B cell (primary cell): ENCODE measurements at places on chromosomes 7 and 10. TPM values are rescaled to one million over a fixed set of nuclear protein-coding genes. Genes with fewer than 3 reads are reported as not detected.

The MYL7 gene
- polyA plus RNA-seq, result not detected in 2 replicates

The MRLN gene
- polyA plus RNA-seq, result not detected in 2 replicates

GRCh38 chr10:113287592-113287991, 265.3 kb upstream of the HABP2 start:
- no peak for DNase-seq

The ZNF804B gene
- not detected in 2 replicates for polyA plus RNA-seq

The ADAM22 gene
- polyA plus RNA-seq, result 0.23 and 0.30 TPM in 2 replicates

DNA sequence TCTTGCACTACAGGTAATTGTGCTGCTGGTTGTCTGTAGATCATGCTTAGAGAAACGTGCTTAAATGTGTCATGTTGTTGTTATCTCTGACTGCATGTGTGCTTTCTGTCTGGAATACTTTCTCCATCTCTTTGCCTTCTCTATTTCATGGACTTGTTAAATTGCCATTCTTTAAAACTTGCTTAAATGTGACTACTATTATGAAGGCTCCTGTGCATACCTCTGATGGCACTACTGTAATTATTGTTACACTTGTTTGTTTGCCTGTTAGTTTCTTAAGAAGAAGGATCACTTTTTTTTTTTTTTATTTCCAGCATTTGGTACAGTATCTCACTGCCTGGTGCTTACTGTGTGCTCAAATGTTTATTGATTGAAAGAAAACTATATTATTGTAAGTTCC, 41.6 kb downstream of the KMT2E start:
- DNase-seq, result no peak

GRCh38 chr7:126483972-126484371, 768.8 kb downstream of the GRM8 start:
- DNase-seq, result no peak

The GPR146 gene
- 4.2 and 16.7 TPM in 2 replicates for polyA plus RNA-seq

The OPN1SW gene
- polyA plus RNA-seq, result not detected in 2 replicates

- DNase-seq, result no peak
Measured at GRCh38 chr7:132759482-132760243, 183.4 kb upstream of the PLXNA4 start.

DNA sequence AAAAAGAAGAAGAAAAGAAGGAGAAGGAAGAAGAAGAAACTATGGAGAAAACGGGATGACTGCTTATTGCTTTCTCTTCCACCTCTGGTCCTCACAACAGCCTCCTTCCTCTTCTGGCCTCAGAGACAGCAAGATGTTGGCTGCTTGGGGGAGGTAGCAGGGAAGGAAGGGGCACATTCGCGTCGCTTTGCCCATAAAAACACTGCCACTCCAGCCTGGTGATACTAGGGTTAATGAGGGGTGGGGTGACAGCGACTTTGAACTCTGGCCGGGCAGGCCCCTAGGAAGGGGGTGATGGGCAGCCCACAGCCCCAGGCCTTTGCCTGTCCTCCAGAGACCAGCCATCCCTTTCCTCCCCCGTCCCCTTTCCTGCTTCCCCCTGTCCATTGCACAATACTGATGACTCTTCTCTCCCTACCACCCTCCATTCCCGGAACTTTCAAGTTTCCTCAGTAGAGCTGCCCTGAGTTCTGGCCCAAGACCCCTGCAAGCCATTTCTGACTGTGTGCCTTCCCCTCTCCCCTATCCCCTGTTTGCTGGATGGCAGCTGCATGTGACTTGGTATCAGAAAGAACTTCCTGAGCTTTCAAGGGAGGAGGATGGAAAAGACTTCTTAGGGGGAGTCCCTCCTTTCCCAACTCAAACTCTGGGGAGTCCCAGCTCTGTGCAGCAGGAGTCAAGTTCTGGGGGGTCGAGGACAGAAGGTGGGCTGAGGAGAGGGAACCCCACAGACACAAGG, 2.2 kb upstream of the CUEDC2 start:
- no peak for DNase-seq

DNA sequence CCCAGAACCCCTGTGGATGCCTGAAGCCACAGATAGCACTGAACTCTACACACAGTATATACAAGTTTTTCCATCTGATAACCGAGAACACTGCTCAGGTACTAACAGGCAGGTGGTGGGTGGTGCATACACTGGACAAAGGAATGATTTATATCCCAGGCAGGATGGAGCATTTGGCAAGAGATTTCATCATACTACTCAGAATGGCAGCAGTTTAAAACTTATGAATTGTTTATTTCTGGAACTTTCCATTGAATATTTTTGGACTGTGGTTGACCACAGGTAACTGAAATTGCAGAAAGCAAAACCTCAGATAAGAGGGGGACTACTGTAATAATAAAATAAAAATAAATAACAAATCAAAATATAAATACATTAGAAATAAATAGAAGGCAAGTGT, 10.9 kb upstream of the KCNMA1 start:
- DNase-seq, result no peak

GRCh38 chr7:31512166-31512565, 1.7 kb upstream of the ITPRID1 start:
- no peak for DNase-seq

DNA sequence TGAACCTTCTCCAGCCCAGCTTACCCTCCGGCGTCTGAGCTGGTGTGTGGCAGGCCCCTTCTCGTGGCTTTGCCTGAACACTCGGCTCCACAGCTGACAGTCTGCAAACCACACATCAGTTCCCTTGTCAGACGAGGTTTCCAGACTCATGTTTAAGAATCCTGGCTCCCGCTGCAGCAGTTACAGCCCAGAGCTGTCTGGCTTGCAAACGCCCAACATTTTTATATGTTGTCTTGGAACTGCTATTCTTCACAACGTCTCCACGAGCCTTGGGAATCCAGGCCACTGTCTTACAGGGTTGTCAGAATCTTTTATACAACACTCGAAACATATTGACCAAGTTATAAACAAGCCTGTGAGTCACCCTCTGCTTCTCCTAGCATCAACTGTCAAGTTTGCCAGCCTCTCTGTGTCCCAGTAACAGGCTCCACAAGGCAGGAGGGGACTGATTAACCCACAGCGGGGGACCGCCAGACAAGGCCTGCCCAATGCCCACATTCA, 68.1 kb downstream of the TNS3 start:
- no peak for DNase-seq

DNA sequence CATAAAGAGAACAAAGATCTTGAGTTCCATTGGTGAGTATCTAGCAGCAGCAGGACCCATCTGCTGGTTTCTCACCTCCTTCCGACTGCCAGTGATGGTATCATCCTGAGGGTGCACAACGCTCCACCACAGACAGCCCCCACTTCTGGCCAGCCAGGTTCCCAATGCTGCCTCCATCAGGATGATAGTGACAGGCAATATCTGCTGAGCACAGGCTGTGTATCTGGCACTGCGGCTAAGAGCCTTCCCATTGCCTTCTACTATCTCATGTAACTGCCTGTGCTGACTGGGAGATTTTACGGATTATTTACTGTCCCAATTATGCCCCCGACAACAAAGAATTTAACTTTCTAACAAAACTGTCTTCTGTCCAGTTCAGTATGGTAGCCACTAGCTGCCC, 352.4 kb upstream of the AOAH start:
- no peak for DNase-seq

DNA sequence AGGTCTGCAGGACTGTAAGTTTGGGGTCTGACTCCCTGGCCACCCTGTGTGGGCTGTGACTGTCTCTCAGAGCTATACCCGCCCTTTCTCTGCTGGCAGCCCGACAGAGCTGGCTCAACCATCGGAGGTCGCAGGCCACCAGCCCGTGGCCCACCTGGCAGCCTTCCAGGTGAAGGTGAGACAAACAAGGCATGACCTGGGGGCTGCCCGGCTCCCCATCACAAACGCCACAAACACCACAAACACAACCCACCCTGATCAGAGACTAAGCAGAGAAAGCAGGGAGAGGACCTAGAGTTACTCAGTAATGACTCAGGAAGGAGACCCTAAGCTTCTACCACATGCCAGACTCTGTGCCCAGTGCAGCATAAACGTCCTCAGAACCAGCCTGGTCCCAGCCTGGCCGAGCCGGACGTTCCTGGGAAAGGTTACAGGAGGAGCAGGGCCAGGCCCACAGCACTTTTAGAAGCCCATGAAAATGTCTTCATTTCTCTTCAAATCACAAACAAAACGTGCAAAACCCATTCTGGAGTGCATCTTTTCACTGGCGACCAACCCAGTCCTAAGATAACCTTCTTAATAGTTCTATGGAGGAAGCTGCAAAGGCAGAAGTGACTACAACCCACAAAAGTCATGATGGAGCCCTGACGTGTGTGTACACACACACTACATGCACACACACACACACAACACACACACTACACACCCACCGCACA, 66.8 kb downstream of the MKI67 start:
- no peak for DNase-seq

GRCh38 chr10:78559661-78560340, 509.0 kb upstream of the ZMIZ1 start:
- no peak for DNase-seq

DNA sequence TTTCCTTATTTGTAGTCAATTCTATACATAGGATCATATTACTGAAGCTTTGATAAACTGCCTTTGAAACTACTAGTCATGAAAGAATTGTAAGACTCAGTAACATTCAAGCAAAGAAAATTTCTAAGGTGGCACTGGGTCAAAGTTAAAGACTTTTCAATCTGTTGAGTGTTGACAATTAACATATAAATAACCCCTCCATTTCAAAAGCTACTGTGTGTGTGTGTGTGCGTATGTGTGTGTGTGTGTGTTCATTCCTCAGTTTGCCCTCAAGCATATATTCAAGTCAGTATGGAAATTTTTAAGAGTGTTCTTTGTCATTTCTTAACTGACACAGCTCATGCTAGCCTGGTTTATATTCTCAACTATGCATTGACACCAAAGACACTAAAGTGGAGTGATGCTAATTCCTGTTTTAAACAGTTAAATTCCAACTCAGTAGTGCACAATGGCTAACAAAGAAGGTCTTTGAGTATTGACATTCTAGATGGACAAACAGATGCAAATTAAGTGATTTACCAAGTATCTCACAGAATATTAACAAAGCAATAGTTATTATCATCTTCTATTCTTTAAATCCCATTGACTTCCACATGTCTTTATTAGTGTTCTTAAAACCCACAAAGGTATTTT, 314.8 kb upstream of the GRM3 start:
- no peak for DNase-seq

- peak; percentile 94 for DNase-seq
Measured at GRCh38 chr7:134458806-134459698, at the start of gene AKR1B1. AKR1B1 (minus strand) TSS chr7:134459100; CDS start chr7:134459062, 38 bp downstream.

- no peak for DNase-seq
Measured at GRCh38 chr10:24887855-24888231, 64.6 kb downstream of the PRTFDC1 start.

GRCh38 chr10:97174941-97175340, 10.8 kb downstream of the SLIT1 start:
- no peak for DNase-seq

GRCh38 chr7:118041251-118041878, 142.6 kb upstream of the LSM8 start:
- DNase-seq, result no peak

GRCh38 chr10:86775870-86776180, 19.4 kb downstream of the BMPR1A start:
- DNase-seq, result no peak

The SYT15B gene
- 0.04 TPM in 1 of 2 replicates, not detected in the other for polyA plus RNA-seq

- no peak for DNase-seq
Measured at GRCh38 chr10:72790216-72790990, 98.5 kb downstream of the MCU start.

GRCh38 chr7:52620849-52621248, 414.6 kb upstream of the POM121L12 start:
- no peak for DNase-seq

The CDK6 gene
- 3.0 and 7.8 TPM in 2 replicates for polyA plus RNA-seq

The ANK3 gene
- polyA plus RNA-seq, result 1.5 and 4.9 TPM in 2 replicates

The NPY4R2 gene
- not detected in 2 replicates for polyA plus RNA-seq

DNA sequence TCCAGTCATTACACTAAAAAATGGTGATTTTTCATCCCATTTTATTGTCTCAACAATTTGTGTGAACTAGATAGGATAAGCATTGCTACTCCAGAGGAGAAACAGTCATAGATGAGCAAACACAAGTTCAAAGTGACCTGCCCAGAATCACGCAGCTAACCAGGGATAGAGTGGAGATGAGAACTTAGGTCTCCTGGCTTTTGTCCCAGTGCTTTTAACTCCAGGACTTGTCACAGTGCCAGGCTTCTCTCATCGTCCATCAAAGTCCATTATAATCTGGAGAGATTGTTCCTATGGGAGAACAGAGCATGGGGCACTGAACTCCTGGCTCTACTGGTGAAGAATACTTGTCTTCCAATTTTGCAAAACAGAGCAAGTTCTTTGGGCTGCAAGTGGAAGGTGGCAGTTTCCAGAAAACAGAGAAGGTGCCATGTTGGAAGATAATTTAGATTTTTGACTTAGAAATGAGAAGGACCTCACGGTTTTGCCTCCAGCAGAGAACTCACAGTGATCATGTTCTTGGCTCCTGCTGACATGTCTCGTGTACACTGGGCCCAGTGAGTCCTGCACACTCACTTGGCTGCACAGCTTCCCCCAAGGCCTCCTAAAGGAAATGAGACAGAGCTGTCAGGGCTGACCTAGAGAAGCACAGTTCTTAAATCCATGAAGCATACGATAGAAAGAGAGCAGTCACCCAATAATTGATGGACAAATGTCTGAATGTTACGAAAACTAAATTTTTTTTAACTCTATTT, 322.9 kb upstream of the NRP1 start:
- no peak for DNase-seq

DNA sequence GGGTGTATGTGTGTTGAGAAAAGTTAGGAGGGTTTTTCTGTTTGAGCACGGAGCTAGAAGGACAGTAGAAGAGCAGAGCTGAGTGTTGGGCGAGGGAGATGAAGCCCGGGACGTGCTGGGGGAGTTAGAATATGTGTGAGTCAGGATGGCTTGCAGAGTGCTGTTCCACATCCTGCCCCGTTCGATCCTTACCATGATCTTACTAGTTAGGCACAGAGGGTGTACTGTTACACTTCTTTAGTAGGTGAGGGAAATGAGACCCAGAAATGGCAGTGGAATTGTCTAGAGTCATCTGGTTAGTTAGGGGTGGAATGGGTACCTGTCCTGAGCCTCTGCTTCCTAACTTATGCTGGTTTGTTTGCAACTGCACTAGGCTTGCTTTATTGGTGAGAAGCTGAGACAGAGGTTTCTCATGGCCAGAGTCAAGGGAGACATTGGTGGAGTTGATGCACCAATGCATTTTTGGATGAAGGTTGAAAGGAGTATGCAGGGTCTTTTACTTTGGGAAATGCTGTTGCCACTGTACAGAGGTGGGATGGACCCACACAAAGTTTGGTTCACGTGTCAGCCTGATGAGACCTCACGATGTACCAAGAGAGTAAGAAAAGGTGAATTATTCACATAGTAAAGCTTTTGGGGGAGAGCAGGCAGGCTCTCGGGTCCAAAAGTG, 42.4 kb downstream of the CCNY start:
- DNase-seq, result no peak
